ENCODE measurements at places on chromosomes 7 and 10. TPM values are rescaled to one million over a fixed set of nuclear protein-coding genes. Genes with fewer than 3 reads are reported as not detected.

The WNT2 gene
- not detected for total RNA-seq

The AVPI1 gene
- total RNA-seq = 23.0 TPM

The PVRIG gene
- total RNA-seq = not detected

The MMP21 gene
- total RNA-seq = not detected

The LEP gene
- 0.04 TPM for total RNA-seq

The ECHDC3 gene
- total RNA-seq = 58.0 TPM

The INTS15 gene
- total RNA-seq = 17.7 TPM
